Neural crest cell (in vitro differentiated cells): ENCODE measurements at places on chromosomes 12 and 14.

DNA sequence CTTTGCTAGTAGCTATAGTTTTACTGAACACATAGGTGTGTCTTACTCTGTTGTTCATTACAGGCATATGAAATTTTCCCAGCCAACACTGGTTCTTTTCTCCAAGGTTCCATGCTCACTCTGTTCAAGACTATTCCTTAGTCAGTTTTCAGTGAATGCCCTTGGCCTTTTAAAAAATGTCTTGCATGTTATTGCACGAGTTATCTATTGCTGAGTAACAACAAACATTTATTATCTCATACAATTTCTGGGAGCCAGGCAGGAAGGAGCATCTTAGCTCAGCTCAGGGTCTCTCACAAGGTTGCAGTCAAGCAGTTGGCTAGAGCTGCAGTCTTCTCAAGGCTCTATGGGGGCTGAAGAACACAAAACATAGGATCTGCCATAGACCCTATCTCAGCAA, 223.5 kb downstream of the BTG1 start:
- H3K36me3 ChIP-seq, result no peaks in the 10 kb centered on the region
- H3K4me3 ChIP-seq, result no peak overlapping the region
- no peaks in the 10 kb centered on the region for H3K27me3 ChIP-seq
- peaks cover 5% of the 10 kb centered on the region for H3K4me1 ChIP-seq
- DNase-seq, result no peak

DNA sequence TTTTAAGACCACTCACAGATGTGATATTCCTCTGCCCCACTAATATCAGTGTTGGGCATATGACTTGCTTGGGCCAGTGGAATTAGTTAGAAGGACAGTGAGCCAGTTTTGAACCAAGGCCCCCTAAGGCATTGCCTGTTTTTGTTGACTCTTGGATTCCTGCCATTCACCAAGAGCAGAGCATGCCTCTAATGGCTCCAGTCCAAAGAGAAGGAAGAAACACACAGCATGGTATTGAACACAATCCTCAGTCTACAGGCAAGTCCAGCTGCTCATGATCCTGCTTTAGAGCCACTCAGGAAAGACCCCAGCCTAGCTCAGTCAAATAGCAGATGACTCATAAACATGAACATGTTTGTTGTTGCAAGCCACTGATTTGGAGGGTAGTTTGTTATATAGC, 1201.5 kb downstream of the BCL11B start:
- H3K27ac ChIP-seq, result no peak overlapping the region
- H3K4me3 ChIP-seq, result no peak overlapping the region
- no peaks in the 10 kb centered on the region for H3K4me1 ChIP-seq
- no peaks in the 10 kb centered on the region for H3K27me3 ChIP-seq
- DNase-seq, result no peak
- H3K36me3 ChIP-seq, result no peaks in the 10 kb centered on the region

DNA sequence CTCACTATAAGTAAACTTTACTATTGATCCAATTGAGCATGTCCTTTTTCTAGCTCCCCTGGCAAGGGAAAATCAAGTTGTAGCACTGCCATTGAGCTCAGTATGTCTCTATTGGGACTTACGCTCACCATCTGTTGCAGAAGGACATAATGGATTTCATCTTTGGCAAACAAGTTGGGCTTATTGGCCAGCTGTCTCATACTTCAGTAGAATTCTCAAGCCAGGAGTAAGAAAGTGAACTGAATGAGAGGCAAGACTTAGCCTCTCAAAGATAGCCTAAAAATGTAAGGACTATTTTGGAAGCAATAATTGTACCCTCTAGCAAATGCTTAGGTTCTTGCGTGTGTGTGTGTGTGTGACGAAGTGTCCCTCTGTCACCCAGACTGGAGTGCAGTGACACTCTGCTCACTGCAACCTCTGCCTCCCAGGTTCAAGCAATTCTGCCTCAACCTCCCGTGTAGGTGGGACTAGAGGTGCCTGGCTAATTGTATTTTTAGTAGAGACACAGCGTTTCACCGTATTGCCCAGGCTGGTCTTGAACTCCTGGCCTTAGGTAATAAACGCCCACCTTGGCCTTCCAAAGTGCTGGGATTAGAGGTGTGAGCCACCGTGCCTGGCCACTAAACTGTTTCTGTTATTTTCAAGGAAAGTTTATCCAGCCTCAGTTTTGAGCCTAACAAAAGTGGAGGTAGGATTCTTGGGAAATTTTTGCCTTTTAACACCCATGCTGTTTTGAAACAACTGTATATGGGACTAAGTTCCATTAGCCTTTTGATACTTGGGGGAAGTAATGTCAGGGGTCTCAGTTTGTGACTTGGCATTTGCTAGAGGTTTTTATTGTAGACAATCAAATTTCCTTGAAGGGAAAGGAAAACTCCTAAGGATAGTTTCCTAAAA, 7.0 kb downstream of the HNRNPA1 start:
- H3K36me3 ChIP-seq, result peaks cover 27% of the 10 kb centered on the region
- no peak overlapping the region for H3K4me3 ChIP-seq

GRCh38 chr12:53505086-53505485, 2.2 kb downstream of the NPFF start:
- H3K4me1 ChIP-seq, result peaks cover 15% of the 10 kb centered on the region
- no peak overlapping the region for H3K27ac ChIP-seq
- DNase-seq, result no peak

GRCh38 chr12:69583203-69583602, 2.1 kb upstream of the CCT2 start:
- H3K27ac ChIP-seq, result no peak overlapping the region
- H3K36me3 ChIP-seq, result peaks cover 9% of the 10 kb centered on the region
- H3K27me3 ChIP-seq, result no peaks in the 10 kb centered on the region
- peaks cover 19% of the 10 kb centered on the region for H3K4me1 ChIP-seq

DNA sequence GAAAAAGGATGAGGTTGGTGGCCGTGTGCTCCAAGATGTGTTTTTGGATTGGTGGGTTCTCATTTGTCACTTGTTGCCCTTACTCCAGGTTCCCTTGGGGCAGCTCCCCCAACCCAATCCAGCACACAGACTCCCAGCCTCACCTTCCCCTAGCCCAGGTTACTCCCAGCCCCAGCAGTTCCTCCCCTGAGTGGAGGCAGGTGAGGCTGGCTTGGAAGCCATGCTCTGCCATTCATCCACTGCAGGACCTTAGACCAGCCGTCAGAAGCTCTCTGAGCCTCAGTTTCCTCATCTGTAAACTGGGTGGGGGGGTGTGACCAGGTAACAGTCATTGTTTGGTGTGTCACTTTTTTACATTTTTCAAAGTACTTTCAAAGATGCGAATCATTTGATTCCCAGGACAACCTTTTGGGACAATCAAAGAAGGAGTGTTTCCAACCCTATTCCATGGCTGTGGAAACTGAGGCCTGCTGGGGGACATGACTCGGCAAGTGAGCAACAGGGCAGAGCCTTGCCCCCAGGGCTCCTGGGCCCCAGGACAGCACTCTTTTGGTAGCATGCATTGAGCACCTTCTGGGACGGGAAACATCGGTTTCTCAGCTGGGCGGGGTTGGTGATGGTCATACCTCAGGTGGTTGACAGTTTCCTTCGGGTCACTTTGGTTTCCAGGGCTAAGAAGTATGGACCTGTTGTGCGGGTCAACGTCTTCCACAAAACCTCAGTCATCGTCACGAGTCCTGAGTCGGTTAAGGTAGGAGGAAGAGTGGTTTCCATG, 7.2 kb downstream of the CYP46A1 start:
- DNase-seq, result no peak
- H3K27ac ChIP-seq, result no peak overlapping the region
- no peaks in the 10 kb centered on the region for H3K4me1 ChIP-seq
- no peak overlapping the region for H3K4me3 ChIP-seq
- peaks cover 8% of the 10 kb centered on the region for H3K36me3 ChIP-seq
- H3K27me3 ChIP-seq, result peaks cover 34% of the 10 kb centered on the region

DNA sequence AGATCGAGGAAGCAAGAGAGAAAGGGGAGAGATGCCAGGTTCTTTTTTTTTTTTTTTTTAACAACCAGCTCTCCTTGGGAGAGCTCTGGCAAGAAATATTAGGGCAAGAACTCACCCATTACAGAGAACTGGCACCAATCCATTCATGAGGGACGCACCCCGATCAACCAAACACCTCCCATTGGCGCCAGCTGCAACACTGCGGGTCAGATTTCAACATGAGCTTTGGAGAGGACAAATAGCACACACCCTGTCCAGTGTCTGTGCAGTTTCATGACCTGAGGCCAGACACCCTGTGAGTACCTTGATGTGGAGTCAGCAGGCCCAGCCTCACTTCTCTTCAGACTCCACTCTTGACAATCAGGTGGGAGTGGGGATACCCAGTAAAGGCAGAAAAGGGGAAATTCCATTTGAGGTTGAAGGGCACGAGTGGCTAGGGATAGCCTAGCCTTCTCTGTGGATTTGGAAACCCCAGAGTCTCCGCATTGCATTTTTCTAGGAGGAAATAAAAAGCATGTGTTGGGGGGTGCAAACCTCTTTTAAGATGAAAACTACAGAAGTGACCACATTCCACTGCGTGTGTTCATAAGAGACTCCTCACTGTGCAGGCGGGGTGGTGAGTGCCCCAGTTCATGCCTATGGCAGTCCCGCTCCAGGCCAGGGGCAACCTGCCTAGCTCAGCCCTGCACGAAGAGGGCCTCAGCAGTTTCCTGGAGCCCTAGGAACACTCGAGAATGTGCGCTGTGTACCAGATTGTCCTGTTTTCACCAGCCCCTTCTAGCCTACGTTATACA, 42.4 kb upstream of the GPATCH2L start:
- H3K27me3 ChIP-seq, result peaks cover 9% of the 10 kb centered on the region
- DNase-seq, result no peak
- no peak overlapping the region for H3K27ac ChIP-seq
- no peaks in the 10 kb centered on the region for H3K36me3 ChIP-seq

- H3K4me1 ChIP-seq, result peaks cover 8% of the 10 kb centered on the region
- H3K27me3 ChIP-seq, result no peaks in the 10 kb centered on the region
- H3K36me3 ChIP-seq, result no peaks in the 10 kb centered on the region
- no peak overlapping the region for H3K4me3 ChIP-seq
Measured at GRCh38 chr12:107091989-107092641, 1.2 kb downstream of the CRY1 start.

- H3K27ac ChIP-seq, result no peak overlapping the region
- DNase-seq, result no peak
- H3K4me3 ChIP-seq, result no peak overlapping the region
- H3K4me1 ChIP-seq, result no peaks in the 10 kb centered on the region
- no peaks in the 10 kb centered on the region for H3K36me3 ChIP-seq
- H3K27me3 ChIP-seq, result no peaks in the 10 kb centered on the region
Measured at GRCh38 chr12:116352315-116352835, 74.9 kb upstream of the MED13L start.

- peaks cover 7% of the 10 kb centered on the region for H3K36me3 ChIP-seq
- no peak for DNase-seq
- peaks cover 44% of the 10 kb centered on the region for H3K4me1 ChIP-seq
- peak overlapping the region; percentile 79 for H3K27ac ChIP-seq
Measured at GRCh38 chr12:22321018-22321605, 13.4 kb downstream of the ST8SIA1 start.

DNA sequence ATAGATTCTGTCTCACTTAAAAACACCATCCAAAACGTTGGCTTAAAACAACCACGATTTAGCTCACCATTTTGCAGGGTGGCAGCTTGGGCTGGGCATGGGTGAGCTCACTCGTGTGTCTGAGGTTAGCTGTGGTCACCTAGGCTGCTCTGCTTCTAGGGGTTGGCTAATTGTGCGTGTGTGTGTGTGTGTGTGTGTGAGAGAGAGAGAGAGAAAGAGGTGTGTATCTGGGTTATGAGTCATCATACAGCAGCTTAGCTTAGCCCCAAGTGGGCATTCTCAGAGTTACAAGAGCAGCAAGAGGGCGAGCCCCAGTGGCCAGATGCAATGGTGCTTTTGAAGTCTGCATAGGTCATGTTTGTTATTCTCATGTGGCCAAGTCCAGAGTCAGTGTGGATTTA, 6.0 kb downstream of the FBXW8 start:
- H3K27me3 ChIP-seq, result no peaks in the 10 kb centered on the region
- no peak for DNase-seq
- H3K36me3 ChIP-seq, result peaks cover 7% of the 10 kb centered on the region
- H3K4me1 ChIP-seq, result peaks cover 16% of the 10 kb centered on the region
- H3K27ac ChIP-seq, result no peak overlapping the region
- H3K4me3 ChIP-seq, result no peak overlapping the region

GRCh38 chr14:61559641-61560201, 135.6 kb upstream of the HIF1A start:
- H3K27me3 ChIP-seq, result no peaks in the 10 kb centered on the region
- no peak for DNase-seq
- H3K4me3 ChIP-seq, result no peak overlapping the region

DNA sequence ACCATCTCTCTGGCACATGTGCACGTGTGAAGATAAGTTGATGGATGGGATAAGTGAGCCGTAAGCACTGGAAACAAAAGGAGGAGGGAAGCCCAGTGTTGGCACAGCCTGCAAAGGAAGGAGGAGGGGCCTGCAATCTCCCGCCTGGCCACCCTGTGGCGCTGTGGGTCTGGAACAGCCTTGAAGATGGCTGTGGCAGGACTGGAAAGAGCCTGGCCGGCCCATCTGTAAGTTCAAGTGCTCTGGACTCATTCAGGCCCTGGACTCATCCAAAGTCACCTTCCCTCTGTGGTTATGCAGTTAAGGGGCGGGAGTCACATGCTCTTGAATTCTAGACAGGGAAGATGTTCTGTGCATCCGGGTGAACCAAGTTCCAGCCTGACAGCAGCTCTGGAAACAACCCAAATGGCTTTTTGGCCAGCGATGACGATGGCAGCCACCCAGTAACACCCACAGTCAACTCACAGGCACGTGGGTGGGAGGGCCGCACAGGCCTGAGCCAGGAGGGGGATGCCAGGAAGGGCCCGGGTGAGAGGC, 50.4 kb downstream of the CHGA start:
- H3K4me1 ChIP-seq, result peaks cover 8% of the 10 kb centered on the region
- H3K27ac ChIP-seq, result no peak overlapping the region
- peak; percentile 71 for DNase-seq
- no peak overlapping the region for H3K4me3 ChIP-seq
- peaks cover 25% of the 10 kb centered on the region for H3K36me3 ChIP-seq

DNA sequence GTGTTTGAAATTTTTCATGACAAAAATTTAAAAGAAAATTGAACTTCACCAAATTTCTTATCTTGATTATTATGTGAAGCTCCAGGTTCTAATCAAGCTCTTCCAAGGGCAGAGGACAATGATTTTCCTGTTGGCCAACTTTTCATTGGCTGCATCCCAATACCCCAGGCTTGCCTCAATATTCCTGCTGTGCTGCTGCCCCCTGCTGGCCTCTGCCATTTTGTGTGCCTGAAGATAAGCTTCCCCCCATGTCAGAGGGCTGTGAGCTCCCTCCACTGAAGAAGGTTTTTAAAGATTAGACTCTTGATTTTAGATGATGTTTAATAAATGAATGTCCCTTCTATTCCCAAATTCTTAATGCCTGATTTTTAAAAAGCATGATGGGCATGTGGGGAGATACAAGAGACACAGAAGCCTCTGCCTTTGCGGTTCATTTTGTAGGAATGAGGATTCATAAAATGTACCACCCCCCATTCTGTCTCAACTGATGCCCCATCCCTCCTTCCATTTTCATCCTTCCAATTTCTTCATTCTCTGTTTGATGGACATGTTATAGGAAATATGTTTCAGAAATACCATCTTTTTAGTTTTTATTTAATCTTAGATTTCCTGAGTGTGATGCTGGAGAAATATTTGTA, 76.7 kb upstream of the RGS6 start:
- peaks cover 14% of the 10 kb centered on the region for H3K4me1 ChIP-seq
- H3K27me3 ChIP-seq, result no peaks in the 10 kb centered on the region
- peak; percentile 77 for DNase-seq
- H3K36me3 ChIP-seq, result peaks cover 44% of the 10 kb centered on the region

GRCh38 chr12:48854488-48854887, 2.5 kb upstream of the DDX23 start:
- no peak for DNase-seq
- H3K4me1 ChIP-seq, result peaks cover 31% of the 10 kb centered on the region
- H3K4me3 ChIP-seq, result no peak overlapping the region
- no peaks in the 10 kb centered on the region for H3K36me3 ChIP-seq
- no peak overlapping the region for H3K27ac ChIP-seq

GRCh38 chr12:69105101-69105962, 134.0 kb upstream of the CPSF6 start:
- no peak overlapping the region for H3K4me3 ChIP-seq
- H3K27me3 ChIP-seq, result no peaks in the 10 kb centered on the region
- H3K4me1 ChIP-seq, result peaks cover 10% of the 10 kb centered on the region
- no peak overlapping the region for H3K27ac ChIP-seq
